Osteocyte (in vitro differentiated cells): ENCODE measurements at places on chromosomes 7 and 10. TPM values are rescaled to one million over a fixed set of nuclear protein-coding genes. Genes with fewer than 3 reads are reported as not detected.

The CFAP58 gene
- 0.16 and 0.29 TPM in 2 replicates for total RNA-seq

The PAPSS2 gene
- total RNA-seq, result 18.5 and 21.9 TPM in 2 replicates

DNA sequence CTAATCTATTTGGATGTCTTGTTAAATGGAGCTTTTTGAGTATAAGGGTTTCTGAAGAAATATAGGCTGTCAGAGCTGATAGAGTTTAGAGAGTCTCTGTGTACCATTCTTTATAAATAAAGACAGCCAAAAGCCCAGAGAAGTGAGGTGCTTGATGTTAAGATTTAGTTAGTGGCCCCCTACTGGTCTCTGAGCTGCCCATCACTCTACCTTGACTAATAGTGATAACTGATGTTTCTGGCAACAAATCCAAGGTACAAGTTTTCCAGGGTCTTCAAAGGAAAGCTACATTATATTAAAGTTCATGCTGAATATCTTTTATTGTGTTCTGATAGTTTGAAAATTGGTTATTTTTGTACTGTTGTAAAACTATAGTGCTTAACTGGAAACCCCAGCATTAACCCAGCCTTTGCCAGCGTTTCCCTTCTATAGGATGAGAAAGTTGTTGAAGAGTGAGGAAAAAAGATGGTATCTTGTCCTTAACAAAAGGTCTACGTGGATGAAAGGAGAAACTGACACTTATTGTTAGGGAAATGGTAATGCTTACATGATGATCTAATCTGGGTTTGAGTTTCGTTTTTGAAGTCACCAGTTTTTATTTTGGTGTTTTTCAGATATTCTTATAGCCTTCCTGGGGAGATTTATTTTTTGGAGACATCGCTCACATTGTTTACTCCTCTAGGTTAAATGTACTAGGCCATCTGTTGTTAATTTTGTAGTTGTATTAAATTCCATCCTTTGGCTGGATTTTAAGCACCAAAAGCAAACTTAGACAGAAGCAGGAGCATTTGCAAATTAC, 79.0 kb downstream of the AUTS2 start:
- no peak for DNase-seq

- DNase-seq, result no peak
These were observed 312.5 kb upstream of the SEMA3C start for GRCh38 chr7:81231301-81231838.

GRCh38 chr7:44078521-44078920, 3.8 kb downstream of the POLM start:
- no peak for DNase-seq

- DNase-seq, result no peak
These were observed 584 bp upstream of the ZMIZ1 start for GRCh38 chr10:79068203-79068561.

GRCh38 chr10:45354261-45354660, 19.8 kb upstream of the ALOX5 start:
- DNase-seq, result no peak

GRCh38 chr7:102254521-102254920, 32.1 kb upstream of the SH2B2 start:
- no peak for DNase-seq
